ENCODE measurements at places on chromosomes 4 and X.

GRCh38 chr4:55830716-55831115, 11.1 kb downstream of the EXOC1L start:
- DNase-seq, result no peak

GRCh38 chrX:124747295-124747694, 400.9 kb downstream of the SH2D1A start:
- DNase-seq, result no peak

DNA sequence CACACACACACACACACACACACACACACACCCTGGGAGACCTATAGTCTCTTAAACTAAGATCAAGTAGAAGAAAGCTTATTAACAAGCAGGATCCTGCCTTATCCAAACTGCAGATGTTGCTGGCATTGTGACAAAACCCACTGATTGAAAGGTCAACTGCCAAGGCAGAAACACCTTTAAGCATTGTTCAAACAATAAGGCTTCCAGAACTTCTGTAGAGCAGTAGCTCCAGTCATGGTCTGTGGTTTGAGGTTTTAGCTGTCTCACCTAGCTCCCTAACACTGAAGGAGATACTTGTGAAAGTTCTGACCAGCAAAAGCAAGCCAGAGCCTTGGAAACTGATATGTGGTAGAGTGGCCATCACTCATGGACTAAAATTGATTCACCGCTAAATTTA, 59.8 kb downstream of the PTCHD1 start:
- DNase-seq, result no peak

DNA sequence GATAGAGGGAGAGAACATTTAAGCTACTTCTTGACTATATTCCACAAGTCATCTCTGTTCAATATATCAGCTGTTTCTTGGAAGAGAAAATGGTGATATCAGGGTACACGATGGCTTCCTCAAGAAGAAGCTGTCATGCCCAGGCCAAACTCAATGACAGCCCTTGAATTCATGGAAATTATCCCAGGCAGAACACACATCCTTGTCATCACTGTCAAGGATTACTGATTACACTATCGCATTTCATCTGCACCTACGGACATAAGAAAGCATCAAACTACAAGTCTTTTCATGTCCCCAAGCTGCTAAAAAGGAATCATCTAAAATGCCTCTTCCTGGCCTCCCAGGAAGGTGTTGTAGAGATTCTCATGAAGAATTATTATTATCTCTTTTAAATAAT, 165.2 kb upstream of the SLC7A11 start:
- DNase-seq, result no peak

- peak; percentile 27 for DNase-seq
Measured at GRCh38 chrX:19372547-19373331, 29.0 kb downstream of the PDHA1 start.

- DNase-seq, result no peak
Measured at GRCh38 chr4:140686796-140687195, 69.4 kb downstream of the TBC1D9 start.

GRCh38 chr4:159328766-159329165, 225.9 kb downstream of the RAPGEF2 start:
- peak; percentile 58 for DNase-seq

- no peak for DNase-seq
Measured at GRCh38 chr4:185381288-185382196, 14.2 kb downstream of the LRP2BP start.

DNA sequence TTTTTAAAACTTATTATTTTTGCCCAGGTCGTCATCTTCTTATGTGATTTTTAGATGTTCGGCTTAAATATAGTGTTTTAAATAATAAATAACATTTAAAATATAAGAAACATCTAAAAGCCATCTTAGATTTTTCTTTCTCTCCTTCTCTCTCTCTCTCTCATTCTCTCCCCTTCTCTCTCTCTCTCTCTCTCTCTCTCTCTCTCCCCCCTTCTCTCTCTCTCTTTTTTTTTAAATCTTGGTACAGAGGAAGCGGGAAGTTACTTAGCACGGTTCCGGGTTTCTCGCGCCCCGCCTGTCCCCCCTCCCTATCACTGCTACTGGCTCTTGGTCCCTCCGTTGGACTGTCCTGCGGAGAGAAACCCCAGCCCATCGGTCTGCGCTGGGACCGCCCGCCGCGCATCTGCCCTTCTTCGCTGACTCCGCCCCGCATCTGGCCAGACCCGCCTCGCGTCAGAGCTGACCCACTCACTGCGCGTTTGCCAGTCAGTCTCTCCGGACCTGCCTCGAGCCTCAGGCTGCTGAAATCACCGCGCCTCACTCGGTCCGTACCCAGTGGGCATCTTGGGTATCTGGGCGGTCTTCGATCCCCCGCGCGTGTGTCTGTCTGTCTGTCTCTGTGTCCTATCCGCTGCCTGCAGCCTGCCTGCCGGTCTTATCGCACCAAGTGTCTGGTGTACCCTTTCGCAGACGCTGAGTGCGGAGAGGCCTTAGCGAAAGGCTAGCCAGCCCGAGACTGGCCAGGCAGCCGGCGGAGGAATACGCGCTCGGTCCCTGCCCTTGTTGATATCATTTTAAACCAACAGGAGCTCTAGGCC, at the start of gene PABPC5:
Gene PABPC5 (plus strand): TSS at position 489 of the 818 bp plus-strand sequence. CDS start 739 bp downstream, outside the sequence.
- DNase-seq, result no peak

DNA sequence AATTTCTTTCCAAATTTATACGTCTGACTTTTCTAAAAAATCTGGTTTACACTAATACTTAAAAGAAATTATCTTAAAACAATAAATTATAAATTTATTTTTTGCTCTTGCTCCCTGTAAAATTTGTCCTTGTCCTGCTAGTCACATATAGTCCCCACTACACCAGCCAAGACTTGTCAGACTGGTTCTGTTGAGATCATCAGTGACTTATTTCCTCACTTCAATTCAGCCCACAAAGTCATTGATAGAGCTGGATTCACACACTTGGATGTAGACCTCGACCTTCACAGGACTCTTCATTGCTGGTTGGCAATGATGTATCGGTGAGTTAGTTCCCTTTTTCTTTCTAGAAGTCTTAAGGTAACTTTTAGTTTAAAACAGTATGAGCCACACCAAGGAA, at the start of gene TMPRSS11E:
Gene TMPRSS11E (plus strand): TSS at position 263 of the 400 bp plus-strand sequence. CDS start 50 bp downstream, at position 313.
- DNase-seq, result peak; percentile 7

DNA sequence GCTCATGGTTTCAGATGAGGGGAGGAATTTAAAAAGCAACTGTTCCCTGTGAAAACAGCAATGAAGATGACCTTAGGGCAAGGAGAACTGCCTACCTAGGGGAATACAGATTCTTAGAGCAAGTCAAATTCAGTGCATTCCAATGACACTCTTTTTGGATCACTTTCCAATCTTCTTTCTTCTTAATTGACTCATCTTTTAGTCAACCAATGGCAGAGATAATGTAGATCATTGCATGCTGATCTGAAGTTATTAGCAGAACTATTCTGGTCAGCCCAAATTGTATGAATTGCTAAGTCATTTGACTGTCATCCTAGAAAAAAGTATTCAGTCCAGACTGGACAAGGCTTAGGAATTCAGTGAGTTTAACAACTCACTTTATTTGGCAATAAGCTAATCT, 12.6 kb upstream of the NR3C2 start:
- no peak for DNase-seq

DNA sequence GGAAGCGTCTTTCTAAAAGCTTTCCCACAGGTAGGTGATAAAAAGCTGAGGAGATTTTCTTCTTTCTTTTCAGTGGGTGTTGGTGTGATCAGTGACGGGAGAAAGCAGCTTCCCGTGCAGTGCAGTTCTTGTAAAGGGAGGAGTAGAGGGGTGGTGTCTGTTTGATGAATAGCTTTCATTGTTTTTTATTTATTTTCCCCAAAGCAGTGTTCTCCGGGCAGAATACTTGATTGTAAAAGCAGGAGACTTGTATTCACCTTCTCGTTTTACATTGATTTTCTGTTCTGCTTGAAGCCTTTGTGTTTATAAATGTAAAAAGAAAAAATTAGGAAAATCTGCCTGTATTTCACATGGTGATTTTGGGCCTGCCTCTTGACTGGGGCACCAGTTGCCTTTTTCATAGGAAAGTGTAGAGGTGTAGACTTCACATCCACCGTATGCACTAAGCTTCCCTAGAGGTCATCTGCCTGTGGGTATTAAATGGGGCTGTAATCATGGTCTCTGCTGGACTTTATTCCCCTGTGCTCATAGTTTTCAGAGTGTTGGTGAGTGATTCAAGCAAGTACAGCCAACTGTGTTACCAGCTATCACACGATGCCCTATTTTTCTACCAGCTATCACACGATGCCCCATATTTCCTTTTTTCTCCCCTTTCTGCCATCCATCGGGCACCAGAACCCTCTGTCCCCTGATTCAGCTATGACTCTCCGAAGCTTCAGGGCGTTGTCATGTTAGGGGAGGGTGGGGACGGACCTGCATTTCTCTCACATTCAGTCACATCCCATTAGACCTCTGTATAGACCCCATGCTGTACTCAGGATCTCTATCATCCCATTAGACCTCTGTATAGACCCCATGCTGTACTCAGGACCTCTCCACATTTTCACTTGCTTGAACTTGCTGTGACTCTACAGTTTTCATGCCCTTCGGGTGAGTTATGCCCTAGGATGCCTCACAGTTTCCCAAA, 526.5 kb downstream of the TRIML1 start:
- DNase-seq, result no peak

DNA sequence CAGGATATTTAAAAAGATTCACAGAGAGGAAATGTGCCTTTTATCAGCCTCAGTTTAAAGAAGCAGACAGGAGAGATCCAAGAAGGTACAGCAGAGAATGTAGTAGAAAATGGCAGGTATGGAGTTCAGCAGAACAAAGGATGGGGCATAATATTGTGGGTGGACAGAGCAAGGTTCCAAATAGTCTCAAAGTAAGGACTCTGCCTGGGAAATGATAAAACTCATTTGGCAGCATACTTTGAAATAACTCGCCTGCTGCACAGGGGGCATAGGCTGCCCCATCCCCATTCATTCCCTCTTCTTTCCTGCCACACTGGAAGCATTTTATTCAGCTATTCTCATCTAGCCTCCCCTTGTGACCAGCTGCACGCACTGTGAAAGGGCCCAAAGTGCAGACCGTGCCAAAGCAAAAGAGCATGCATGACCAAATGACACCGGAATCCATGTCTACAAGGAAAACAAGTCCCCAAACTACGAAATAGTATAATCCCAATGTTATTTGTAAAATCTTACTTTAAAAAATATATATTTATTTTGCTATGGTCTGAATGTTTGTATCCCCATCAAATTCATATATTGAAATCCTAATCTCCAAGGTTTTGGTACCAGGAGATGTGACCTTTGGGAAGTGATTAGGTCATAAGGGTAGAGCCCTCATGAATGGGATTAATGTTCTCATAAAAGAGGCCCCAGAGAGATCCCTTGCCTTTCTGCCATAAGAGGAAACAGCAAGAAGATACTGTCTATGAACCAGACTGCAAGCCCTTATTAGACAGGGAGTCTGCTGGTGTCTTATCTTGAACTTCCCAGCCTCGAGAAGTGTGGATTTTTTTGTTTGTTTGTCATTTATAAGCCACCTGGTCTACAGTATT, 77.4 kb upstream of the PRSS48 start:
- DNase-seq, result no peak

DNA sequence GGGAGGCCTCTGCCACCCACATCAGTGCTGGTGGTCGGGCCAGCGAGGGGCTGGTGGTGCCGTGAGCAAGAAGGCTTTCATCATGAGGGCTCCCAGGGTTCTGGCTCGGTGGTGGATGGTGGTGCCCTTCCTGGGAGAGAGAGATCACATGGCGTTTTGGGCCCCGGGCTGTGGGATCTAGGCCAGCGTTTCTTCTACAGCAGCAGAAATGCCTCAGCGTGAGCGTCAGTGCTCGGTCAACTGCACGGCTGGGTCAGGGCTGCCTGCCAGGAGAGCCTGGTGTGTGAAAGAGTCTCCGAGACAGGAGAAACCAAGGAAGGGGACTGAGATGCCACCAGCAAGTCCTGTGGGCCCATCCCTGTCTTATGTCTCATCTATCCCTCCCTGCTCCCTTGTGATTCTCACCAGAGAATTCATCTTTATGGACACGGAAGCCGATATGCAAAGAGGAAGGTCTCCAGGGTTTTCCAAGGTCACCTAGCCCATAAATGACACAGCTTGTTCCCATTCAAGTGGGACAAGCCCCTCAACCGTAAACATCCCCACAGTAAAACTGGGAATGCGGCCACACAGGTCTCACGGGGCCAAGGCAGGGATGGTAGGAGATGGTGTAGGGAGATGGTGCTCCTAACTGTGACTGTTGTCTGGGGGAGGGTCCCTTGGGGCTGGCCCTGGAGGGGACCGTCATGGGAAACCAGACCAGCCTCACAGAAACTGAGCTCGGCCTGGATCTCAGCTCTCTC, 99.2 kb downstream of the SORCS2 start:
- DNase-seq, result no peak

GRCh38 chr4:159446266-159446976, 343.5 kb downstream of the RAPGEF2 start:
- peak; percentile 82 for DNase-seq

- no peak for DNase-seq
Measured at GRCh38 chr4:26406346-26406975, 83.8 kb downstream of the CCKAR start.

DNA sequence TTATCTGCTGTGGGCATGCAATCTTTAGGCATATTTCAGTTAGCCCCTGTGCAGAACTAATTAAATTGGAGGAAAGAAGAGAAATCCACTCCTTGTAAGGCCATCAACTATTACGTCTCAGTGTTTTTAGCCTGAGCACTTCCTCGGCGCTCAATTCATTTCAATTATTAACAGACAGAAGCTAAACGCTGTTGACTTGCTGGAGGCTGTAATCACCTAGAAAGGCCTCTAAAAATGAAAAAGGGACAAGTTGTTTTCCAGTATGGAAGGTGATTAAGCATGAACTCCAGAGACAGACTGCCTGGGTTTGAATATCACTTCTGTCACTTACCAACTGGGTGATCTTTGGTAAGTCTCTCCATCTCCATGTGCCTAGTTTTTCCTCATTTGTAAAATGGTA, 59.6 kb downstream of the LEF1 start:
- DNase-seq, result no peak

- no peak for DNase-seq
Measured at GRCh38 chrX:20393944-20394343, 127.2 kb upstream of the RPS6KA3 start.

GRCh38 chr4:45475548-45475947, 648.3 kb downstream of the GABRG1 start:
- peak; percentile 84 for DNase-seq

- no peak for DNase-seq
Measured at GRCh38 chr4:16157609-16158503, 68.4 kb downstream of the TAPT1 start.

DNA sequence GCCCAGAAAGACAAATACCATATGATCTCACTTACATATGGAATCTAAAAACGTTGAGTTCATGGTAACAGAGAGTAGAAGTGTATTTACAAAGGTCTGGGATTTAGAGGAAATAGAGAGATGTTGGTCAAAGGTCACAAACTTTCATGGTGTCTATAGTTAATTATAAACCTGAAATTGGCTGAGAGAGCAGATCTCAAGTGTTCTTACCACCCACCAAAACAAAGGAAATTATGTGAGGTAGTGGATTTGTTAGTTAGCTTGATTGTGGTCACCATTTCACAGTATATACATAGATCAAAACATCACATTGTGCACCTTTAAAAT, 186.8 kb downstream of the NWD2 start:
- no peak for DNase-seq

- no peak for DNase-seq
Measured at GRCh38 chr4:4455210-4455865, 68.4 kb downstream of the NSG1 start.

- no peak for DNase-seq
Measured at GRCh38 chr4:109022961-109023360, 260.1 kb upstream of the ETNPPL start.
